ENCODE measurements at places on chromosomes 13 and 19.

DNA sequence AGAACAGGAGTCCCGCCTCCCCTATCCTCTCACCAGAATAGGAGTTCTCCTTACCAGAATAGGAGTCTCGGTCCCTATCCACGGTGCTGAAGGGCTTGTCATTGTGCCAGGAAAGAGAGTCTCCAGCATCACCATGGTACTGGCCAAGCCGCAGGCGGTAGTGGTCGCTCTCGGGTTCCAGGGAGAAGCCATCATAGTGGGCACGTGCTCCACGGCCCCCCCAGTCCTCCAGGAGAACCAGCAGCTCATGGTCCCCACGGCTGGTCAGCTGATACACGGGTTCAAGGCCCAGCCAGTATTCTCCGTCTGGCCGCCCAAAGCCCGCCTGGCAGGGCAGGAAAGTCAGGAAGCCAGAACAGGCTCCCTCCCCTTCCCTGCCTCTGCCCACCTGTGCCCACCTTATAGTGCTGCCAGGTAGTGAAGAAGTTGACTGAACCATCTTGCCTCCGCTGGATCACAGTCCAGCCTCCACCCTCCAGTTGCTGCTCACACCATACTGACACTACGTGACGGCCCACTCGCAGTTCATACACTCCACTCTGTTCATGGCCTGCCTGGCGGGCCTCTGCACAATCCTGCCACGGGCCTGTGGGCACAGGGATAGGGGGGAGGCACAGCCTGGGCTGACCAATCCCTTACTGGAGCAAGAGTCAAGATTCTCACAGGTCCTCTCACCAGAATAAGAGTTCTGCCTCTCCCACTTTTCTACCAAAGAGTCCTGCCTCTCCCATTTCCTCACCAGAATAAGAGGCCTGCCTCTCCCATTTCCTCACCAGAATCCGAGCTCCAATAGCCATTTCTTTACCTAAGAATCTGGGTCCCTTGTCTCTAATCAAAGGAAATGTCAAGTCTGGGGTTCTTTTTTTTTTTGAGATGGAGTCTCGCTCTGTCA lies 7.4 kb downstream of the SHFL start:
- DNase-seq, result no peak

DNA sequence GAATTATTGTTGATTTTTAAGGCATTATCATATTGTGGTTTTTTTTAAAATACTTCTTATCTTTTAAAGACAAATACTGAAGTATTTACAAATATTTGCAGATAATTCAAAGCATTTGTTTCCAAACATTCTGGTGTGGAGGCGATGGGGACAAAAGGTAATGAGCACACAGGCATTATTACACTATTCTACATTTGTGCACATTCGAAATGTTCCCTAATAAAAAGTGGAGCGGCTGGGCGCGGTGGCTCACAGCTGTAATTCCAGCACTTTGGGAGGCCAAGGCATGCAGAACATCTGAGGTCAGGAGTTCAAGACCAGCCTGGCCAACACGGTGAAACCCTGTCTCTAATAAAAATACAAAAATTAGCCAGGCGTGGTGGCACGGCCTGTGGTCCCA lies 133.4 kb downstream of the FOXO1 start:
- DNase-seq, result no peak

GRCh38 chr13:66972659-66973058 lies 257.5 kb downstream of the PCDH9 start:
- no peak for DNase-seq

DNA sequence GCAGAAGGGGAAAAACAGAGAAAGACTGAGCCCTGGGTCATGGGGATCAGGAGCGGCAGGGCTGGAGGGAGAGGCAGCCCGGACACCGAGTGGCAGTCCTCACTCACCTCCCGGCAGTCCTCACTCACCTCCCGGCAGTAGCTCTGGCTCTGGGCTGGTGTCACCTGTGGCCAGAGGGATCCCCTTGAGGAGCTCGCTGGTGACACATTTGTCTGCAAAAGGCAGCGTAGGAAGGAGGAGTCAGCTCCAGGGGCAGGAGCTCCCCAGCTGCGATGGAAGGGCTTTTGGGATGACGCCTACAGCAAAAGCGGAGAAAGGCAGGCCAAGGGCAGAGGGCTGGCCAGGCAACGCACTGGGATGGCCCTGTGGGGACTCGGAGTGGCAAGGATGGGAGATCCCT lies 739 bp downstream of the EIF3G start:
- no peak for DNase-seq

- DNase-seq, result no peak
Observed at GRCh38 chr13:45773236-45773635, 71.1 kb downstream of the CBY2 start.
